ENCODE measurements at places on chromosomes 2 and 18.

DNA sequence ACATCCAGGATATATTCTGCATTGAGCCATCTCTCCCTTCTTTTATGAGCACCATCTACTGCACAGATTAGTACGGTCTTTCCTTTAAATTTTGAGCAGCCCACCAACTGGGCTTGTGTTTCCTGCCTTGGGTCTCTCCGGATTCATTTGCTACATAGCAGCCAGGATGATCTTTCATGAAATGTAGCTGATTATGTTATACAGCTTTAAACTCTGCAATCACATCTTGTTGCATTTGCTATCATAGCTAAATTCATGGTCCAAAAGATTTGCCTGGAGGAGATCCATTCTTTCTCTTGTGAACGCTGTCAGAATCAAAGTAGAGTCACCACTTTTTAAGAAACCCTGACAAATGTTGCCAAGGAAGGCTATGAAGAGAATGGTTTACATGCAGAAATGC lies 215.1 kb upstream of the LRRTM4 start:
- no peak for DNase-seq

GRCh38 chr2:19367326-19367725 lies 8.9 kb upstream of the OSR1 start:
- no peak for DNase-seq

GRCh38 chr2:214376618-214377285 lies 34.1 kb upstream of the VWC2L start:
- no peak for DNase-seq

DNA sequence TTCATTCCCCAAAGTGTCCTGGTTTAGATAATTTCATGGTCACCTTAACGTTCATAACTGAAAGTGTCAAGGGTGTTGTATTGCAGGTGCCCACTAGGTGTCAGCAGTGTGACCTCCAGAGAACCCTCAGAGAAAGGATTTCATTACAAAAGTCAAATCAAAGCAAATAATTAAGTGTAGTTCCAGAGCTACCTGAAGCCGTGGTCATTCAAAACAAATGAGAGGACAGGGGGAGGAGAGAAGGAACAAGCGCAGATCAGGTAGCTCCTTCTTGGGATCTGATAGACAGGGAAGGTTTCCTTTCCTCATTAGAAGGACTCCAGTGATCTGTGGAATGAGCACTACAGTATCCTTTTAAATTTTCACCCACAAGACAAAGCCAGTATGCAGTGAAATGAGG lies at the start of gene SLC9A4:
TSS of gene SLC9A4 (plus strand) at position 207 of the 400 bp plus-strand sequence. CDS start 534 bp downstream, outside the sequence.
- peak; percentile 44 for DNase-seq

- no peak for DNase-seq
Measured at GRCh38 chr18:59721931-59722330, 24.7 kb upstream of the CCBE1 start.

DNA sequence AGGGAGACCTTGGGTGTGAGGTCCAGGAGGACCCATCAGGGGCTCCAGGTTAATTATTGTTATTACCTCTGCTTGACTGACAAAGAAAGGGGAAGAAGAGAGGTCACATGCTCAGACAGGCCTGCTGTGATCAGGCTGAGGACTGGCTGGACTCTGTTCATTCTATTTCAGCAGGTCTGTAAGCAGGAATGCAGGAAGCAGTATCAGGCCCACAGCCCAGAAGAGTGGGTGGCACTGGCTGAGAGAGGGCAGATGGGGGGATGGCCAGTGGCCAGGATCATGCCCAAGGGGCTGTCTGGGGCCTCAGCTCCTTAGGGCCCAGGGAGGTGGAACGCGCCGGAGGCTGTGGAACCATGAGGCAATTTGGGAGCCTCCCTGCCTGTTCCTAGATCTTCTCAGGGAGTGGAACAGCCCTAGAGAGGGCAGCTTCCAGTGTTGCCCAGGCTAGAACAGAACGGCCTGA lies 43.7 kb upstream of the ZBTB7C start:
- DNase-seq = no peak

DNA sequence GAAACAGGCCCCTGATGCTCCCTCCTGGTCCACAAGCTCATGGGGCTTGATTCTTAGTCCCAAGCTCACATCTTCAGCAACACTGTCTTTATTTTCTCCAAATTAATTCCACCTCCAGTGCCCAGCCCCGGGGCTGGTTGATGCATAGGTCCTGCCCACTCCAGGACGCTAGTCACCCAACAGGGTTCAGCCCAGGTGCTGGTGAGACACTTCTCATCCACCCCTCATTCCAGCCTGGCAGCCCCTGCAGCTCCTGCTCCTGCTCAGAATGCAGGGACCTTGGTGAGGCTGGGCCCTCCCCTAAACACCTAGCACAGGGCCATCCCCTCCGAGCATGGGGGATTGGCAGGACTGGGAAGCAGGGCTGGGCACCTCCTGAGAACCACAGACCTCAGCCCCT lies 25.7 kb downstream of the STEAP3 start:
- DNase-seq = no peak

GRCh38 chr2:105143094-105143466 lies 98.5 kb upstream of the GPR45 start:
- no peak for DNase-seq

DNA sequence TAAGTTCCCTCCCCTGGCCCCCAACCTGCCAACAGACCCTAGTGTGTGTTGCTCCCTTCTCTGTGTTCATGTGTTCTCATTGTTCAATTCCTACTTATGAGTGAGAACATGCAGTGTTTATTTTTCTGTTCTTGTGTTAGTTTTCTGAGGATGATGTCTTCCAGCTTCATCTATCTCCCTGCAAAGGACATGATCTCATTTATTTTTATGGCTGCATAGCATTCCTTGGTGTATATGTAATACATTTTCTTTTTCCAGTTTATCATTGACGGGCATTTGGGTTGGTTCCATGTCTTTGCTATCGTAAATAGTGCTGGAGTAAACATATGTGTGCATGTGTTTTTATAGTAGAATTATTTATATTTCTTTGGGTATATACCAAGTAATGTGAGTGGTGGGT lies 602.2 kb downstream of the DSC3 start:
- no peak for DNase-seq

DNA sequence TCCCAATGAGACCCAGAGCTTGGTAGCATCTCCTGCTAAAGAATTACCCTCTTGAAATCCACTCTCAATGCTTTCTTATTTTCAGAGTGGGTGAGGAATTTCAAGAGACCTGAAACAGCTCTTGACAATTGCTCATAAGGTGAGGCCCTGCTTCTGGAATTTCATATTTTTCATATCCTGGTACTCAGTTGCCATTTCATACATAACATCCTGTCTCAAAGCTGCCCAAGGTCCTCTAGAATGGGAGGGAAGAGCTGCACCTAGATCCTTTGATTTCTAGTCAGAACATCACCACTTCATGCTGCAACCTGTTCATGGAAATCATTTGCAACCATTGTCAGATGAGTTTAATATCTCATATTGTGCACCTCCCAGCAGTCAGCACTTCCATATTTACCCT lies 404.8 kb upstream of the GALNT5 start:
- DNase-seq = no peak

DNA sequence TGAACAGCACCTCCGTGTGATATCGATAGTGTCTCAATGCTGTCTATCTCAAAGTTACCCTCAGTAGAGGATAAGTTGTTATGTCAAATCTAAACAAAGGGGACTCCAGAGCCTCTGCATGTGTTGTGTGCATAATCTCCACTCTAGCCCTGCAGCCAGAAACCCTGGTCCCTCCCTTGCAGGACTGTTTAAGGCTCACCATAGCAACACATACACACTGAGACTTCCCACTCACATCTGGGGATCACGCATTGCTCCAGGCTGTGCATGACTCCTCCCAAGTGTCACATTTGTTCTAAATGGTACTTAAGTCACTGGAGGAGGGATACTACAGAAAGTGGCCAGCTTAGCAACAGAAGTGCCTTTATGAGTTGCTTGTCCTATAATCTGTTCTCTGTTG lies 258.6 kb upstream of the CRIM1 start:
- DNase-seq = no peak

DNA sequence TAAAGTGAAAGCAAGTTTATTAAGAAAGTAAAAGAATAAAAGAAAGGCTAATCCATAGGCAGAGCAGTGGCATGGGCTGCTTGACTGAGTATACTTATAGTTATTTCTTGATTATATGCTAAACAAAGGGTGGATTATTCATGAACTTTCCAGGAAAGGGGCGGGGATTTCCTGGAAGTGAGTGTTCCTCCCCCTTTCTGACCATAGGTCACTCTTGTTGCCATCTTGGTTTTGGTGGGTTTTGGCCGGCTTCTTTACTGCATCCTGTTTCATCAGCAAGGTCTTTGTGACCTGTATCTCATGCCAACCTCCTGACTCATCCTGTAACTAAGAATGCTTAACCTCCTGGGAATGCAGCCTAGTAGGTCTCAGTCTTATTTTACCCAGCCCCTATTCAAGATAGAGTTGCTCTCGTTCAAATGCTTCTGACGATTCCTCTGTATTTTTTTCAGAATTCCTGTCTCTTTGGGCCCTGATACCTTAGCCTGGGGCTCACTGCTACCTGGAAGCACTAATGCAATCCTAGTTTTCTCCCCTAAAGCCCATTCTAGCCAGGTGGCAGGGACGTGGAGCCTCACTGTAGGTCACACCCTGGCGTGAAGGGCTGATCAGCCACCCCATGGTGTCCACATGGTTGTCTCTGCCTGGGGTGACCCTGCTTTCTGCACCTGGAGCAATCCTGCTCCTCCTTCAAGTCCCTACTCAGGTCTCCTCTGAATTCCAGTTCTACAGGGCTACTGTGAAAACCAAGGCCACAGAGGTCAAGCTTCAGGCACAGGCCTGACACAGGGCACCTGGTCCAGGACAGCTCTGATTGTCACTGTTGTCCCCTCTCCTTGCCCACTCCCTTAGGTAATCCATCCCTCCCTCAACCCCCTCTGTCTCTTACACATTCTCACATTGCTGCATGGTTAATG lies 6.0 kb upstream of the SLC35F6 start:
- no peak for DNase-seq

DNA sequence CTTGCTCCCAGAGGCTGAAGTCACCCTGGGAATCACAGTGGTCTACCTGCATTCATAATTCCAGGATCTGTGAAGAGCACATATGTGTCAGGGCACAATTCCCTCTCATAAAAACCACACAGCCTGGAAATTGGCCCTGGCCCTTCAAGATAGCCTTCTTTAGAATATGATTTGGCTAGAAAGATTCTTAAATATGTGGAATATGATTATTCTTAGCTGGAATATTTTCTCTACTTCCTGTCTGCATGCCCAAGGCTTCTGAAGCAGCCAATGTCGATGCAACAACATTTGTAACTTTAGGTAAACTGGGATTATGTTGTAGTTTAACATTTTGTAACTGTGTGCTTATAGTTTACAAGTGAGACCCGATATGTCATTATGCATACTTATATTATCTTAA lies 24.2 kb downstream of the ICOS start:
- DNase-seq = no peak

GRCh38 chr2:54546923-54547720 lies 91.0 kb downstream of the SPTBN1 start:
- DNase-seq = no peak

- DNase-seq = no peak
Measured at GRCh38 chr2:231795525-231796327, 9.5 kb downstream of the COPS7B start.

- DNase-seq = no peak
Measured at GRCh38 chr2:191486584-191487320, 191.2 kb upstream of the NABP1 start.

GRCh38 chr2:171564463-171564862 lies 42.2 kb downstream of the CYBRD1 start:
- DNase-seq = no peak
